RWPE2 (cell line): ENCODE measurements at places on chromosomes 4 and X.
A peak's percentile ranks its signal among the peaks of the same experiment; 100 is the strongest.

DNA sequence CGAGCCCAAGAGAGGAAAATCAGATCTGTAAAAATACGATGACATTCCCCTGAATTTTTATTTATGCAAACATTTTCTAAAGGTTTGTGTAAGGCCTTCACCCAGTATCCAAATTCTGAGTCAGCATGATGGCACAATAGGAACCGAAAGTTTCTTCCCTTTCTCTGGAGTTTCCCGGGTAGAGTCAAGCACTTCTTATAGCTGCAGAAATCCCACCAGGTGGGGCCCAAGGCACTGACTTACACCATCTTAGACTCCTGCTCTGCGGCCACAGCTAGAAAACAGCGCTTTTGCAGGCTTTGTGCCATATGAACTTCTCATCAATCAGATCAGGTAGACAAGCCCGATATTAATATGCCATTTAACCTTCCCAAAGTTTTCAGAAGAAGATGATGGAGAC is 13.4 kb downstream of the LEF1 start:
- H3K27me3 ChIP-seq = peaks cover 21% of the 10 kb centered on the region
- no peak for DNase-seq
- no peaks in the 10 kb centered on the region for H3K4me1 ChIP-seq
- H3K36me3 ChIP-seq = no peaks in the 10 kb centered on the region
- H3K4me3 ChIP-seq = no peak overlapping the region

DNA sequence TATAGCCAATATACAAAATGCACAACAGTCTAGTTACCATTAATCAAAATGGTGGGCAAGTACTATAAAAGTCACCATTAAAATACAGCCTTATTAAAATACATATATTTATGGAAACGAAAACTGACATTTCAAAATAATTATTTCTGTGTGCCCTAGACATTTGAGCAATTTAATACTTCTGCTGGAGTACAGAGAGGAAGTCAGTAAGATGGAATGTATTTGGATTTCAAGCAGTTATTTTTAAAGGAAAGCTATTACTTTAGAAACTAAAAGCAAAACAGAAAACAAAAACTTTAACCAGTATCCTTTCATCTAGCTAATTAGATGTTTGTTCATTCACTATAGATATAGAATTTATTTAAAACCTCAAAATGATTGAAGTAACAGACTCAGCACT is 37.8 kb upstream of the TLR2 start:
- no peak overlapping the region for H3K27ac ChIP-seq
- no peaks in the 10 kb centered on the region for H3K27me3 ChIP-seq
- no peak overlapping the region for H3K4me3 ChIP-seq
- peaks cover under 1% of the 10 kb centered on the region for H3K4me1 ChIP-seq
- H3K36me3 ChIP-seq = no peaks in the 10 kb centered on the region
- no peak for DNase-seq

GRCh38 chr4:113677325-113677724 is 84.2 kb downstream of the CAMK2D start:
- no peak for DNase-seq
- H3K27me3 ChIP-seq = no peaks in the 10 kb centered on the region
- no peak overlapping the region for H3K4me3 ChIP-seq

DNA sequence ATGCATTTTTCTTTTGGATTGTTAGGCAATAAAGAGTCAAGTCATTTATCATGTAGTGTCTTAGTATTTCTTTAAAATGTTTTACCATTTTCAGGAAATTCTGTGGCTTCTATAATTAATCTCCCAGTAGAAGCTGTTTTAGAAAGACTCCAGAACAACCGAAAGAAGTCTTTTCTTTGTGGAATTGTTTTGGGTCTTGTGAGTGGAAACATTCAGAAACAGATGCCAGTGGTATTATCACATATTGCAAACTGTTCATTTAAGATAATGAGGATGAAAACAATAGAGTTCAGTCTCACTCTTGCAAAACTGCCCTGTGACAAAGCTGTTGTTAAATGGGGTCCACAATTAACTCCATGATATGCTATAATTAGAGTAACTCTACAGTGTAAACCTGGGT is 211.2 kb upstream of the KIT start:
- H3K36me3 ChIP-seq = no peaks in the 10 kb centered on the region
- H3K27me3 ChIP-seq = no peaks in the 10 kb centered on the region
- H3K4me1 ChIP-seq = no peaks in the 10 kb centered on the region
- H3K4me3 ChIP-seq = no peak overlapping the region

DNA sequence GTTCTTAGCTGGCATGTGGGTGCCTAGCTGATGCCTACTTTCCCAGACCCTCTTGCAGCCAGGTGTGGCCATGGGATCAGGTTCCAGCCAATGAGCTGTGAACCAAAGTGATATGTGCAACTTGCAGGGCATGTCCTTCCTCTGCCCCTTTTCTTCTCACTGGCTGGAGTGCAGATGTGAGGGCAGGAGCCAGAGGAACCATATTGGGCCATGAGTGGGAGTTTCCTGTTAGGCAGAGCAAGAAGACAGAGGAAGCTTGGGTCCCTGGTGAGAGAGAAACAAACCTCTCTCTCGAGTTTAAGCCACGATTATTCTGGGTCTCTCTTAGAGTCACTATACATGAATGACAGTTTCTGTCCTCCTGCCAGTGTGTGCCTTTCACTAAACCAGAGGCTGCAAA is 120.4 kb upstream of the STX18 start:
- no peak overlapping the region for H3K4me3 ChIP-seq
- H3K4me1 ChIP-seq = peaks cover 13% of the 10 kb centered on the region

DNA sequence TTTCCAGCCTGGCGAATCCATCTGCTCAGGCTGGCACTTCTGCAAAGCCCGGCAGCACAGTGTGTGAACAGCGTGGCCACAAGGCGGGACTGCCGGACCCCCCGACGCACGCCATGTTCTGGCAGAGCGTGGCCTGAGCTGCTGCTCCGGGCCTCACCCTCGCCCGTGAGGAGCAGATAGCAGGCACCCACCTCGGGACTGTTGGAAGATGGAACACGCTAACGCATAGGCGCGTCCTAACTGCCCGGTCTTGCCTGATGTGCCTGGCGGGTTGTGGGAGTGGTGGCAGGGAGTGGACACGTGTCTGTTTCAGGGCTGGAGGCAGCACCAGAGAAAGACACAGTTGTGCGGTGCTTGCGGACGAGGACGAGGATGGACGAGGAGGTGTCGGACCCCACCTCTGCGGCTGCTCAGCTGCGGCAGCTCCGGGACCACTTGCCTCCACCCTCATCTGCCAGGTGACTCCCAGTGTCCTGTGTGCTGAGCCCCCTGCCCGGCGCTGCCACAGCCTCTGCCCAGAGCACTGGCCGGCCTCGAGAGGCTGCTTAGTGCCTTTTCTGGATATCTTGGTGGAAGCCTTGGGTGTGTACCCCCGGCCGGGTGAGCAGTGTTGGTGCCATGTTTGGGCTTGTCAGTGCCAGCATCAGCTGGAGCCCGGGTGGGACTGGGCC is 28.2 kb downstream of the UVSSA start:
- peak; percentile 58 for DNase-seq
- H3K27me3 ChIP-seq = no peaks in the 10 kb centered on the region
- H3K36me3 ChIP-seq = peaks cover 8% of the 10 kb centered on the region
- H3K27ac ChIP-seq = no peak overlapping the region

GRCh38 chrX:45714866-45715265 is 514.2 kb upstream of the DIPK2B start:
- H3K27ac ChIP-seq = peak overlapping the region; percentile 99
- H3K4me3 ChIP-seq = no peak overlapping the region

GRCh38 chr4:146191766-146192458 is 16.4 kb downstream of the LSM6 start:
- H3K4me3 ChIP-seq = no peak overlapping the region
- DNase-seq = no peak
- H3K4me1 ChIP-seq = no peaks in the 10 kb centered on the region
- peaks cover 36% of the 10 kb centered on the region for H3K36me3 ChIP-seq

DNA sequence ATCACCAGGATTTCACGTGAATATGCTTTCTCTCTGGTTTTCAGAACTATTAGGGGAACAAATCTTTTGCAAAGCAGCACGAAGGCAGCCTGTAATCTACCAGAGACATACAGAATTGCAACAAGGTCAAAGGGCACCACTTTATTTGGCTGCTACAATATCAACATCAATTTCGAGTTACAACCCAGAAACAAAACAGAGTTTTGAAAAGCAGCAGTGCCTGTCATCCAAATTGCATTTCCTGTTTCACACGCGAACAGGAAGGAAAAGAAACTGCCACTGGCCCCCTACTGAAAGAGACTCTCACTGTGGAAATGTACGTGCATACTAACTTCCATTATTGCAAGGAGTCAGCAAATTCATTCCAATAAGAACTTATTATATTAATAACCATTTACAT is 17.1 kb upstream of the C1QTNF7 start:
- no peaks in the 10 kb centered on the region for H3K27me3 ChIP-seq
- no peaks in the 10 kb centered on the region for H3K36me3 ChIP-seq
- no peaks in the 10 kb centered on the region for H3K4me1 ChIP-seq
- no peak for DNase-seq
- H3K27ac ChIP-seq = no peak overlapping the region

GRCh38 chr4:179867300-179867878 is 2375.8 kb upstream of the TENM3 start:
- DNase-seq = no peak
- no peak overlapping the region for H3K4me3 ChIP-seq
- H3K27me3 ChIP-seq = no peaks in the 10 kb centered on the region
- H3K4me1 ChIP-seq = no peaks in the 10 kb centered on the region
- H3K27ac ChIP-seq = no peak overlapping the region

DNA sequence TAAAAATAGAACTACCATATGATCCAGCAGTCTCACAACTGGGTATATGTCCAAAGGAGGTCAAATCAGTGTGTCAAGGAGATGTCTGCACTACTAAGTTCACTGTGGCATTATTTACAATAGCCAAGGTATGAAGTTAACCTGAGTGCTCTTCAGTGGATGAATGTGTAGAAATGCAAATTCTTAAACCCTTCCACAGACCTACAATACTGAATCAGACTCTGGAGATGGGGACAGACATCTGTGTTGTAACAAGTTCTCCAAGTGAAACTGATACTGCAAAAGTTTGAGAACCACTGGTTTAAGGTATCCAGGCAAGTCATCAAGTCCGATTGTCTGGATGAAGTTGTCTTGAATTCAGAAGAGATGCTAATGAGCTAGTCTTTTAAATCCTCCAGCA is 38.5 kb downstream of the SMAD1 start:
- no peak overlapping the region for H3K27ac ChIP-seq
- H3K4me3 ChIP-seq = no peak overlapping the region
- no peaks in the 10 kb centered on the region for H3K36me3 ChIP-seq
- no peaks in the 10 kb centered on the region for H3K27me3 ChIP-seq
- H3K4me1 ChIP-seq = no peaks in the 10 kb centered on the region

- no peaks in the 10 kb centered on the region for H3K27me3 ChIP-seq
- H3K36me3 ChIP-seq = no peaks in the 10 kb centered on the region
- DNase-seq = no peak
Measured at GRCh38 chr4:36328130-36328529, 46.7 kb downstream of the DTHD1 start.

DNA sequence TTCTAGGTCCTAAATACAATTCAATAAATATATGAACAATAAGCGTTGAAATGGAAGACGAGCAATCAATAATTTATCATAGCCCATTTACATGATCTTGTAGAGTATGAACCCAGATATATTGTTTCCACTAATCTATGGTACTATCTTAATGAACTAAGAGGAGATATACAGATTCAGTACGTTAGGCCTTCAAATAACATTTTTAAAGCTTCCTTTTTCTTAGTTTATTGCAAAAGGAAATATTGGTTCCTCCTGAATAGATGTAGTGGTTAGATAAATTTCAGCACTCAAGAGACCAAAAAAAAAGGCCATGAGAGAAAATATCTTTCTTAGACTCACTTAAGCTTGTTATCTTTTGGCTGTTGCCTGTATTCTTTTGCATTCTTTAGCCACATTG is 147.5 kb upstream of the PITX2 start:
- no peak for DNase-seq
- no peak overlapping the region for H3K27ac ChIP-seq
- no peaks in the 10 kb centered on the region for H3K4me1 ChIP-seq
- H3K4me3 ChIP-seq = no peak overlapping the region

GRCh38 chrX:113274345-113274744 is 433.7 kb upstream of the AMOT start:
- no peaks in the 10 kb centered on the region for H3K27me3 ChIP-seq
- no peak overlapping the region for H3K27ac ChIP-seq
- no peaks in the 10 kb centered on the region for H3K4me1 ChIP-seq
- H3K36me3 ChIP-seq = no peaks in the 10 kb centered on the region
- no peak overlapping the region for H3K4me3 ChIP-seq

DNA sequence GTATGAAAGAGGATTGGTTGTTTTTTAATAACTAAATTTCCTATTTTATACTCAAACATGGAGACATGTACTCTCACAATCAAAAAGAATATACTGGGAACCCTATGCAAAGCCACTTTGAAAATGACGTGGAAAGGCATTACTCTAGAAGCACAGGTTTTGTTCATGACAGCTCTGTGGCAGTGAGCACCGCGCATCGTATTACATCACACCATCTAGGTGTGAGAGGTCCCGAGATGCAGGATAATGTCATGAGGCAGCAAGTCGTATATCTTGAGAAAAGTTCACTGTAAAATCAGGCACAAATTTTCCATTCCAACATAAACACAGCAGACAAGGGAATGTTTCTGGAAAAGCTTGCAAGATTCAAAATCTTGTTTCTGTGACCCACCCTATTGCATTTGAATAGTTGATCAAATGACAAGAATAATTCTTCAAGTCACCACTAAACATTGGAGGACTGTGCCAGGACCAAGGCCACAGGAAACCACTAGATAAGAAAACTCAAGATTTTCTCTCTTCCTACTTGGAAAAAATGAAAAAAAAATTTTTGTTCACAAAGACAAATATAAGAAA is 127.6 kb downstream of the LDB2 start:
- no peaks in the 10 kb centered on the region for H3K27me3 ChIP-seq
- no peak for DNase-seq
- no peaks in the 10 kb centered on the region for H3K4me1 ChIP-seq
- H3K4me3 ChIP-seq = no peak overlapping the region
- no peak overlapping the region for H3K27ac ChIP-seq
- no peaks in the 10 kb centered on the region for H3K36me3 ChIP-seq

DNA sequence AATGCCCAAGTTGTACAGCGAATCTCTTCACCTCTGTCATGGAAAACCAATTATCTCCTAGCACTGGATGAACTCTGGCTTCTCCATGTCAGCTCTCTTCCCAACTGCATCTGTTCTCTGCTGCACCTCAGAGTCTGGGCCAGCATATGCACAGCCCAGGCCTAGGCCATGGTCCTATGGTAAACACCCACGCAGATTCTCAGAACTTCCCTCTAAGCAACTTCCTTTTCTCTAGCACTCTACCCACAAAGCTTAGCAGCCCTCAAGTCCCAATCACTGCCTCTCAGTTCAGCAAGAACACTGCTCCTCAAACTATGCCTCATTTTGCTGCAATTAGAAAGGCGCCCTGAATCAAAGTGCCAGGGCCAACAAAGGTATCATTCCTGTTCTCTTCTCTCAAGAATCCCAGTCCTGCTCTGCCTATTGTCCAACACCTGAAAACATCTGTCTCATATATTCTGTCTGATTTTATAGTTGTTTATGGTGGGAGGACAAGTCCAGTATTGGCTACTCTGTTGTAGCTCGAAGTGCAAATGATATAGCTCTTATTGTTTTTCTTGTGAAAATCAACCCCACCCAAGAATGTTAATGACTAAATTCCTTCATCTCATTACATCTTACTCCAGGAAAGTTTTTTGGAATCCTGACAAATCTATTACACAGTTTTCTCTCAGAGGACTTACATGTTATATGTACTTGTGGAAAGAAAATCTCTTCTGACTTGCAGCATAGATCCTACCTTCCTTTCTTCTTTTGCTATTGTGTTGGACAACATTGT is 85.4 kb downstream of the DCHS2 start:
- no peak for DNase-seq
- no peak overlapping the region for H3K27ac ChIP-seq
- H3K36me3 ChIP-seq = no peaks in the 10 kb centered on the region
